ENCODE measurements at places on chromosomes 5 and 9.

GRCh38 chr9:69445251-69445650 lies 120.2 kb downstream of the ENTREP1 start:
- DNase-seq: no peak

GRCh38 chr5:38660194-38660668 lies 103.8 kb upstream of the LIFR start:
- DNase-seq: peak; percentile 95

GRCh38 chr5:168860503-168860902 lies 281.3 kb upstream of the PANK3 start:
- no peak for DNase-seq

GRCh38 chr5:173973616-173973969 lies 15.4 kb upstream of the C5orf47 start:
- DNase-seq: no peak

DNA sequence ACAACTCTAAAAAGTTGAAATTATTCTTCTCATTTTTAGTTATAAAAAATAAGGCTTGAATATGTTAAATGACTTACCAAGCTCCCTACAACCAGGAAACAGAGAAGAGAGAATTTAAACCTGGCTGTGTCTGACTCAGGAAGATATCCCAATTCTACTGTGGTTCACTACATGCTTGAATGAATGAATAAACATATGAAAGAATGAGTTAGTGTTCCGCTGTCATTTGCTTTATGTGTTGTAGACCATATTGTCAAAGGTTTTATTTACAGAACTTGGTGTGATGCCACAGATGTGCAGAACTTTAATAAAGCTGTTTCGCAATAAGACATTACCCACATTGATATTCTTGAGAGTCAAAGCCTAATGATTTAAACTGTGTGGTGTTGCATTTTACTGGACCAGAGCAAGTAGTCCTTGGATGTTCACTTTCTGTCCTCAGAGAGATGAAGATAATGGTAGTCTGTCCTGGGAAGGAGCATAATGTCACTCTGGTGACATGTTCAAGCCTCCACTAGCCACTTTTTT lies 313.2 kb downstream of the TRIM32 start:
- DNase-seq: no peak

DNA sequence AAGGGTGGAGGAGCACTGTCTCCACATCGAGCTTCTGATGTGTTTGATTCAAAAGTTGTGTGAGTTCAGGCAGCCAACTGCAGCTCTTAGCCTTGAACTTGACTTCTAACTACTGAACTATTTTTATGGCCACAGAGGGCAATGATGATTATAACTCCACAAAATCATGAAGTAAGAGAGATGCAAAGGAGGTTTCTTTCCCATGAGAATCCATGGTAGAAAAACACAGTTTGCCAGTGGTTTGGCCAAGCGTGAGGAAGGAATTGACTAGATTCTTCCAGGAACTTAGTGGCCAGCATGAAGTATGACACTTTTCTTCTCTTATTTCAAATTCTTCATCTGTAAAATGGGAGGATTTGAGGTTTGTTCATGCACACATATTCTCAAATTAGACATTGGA lies 43.2 kb downstream of the PAPPA start:
- DNase-seq: no peak

GRCh38 chr5:176319827-176320554 lies 41.6 kb downstream of the KIAA1191 start:
- DNase-seq: no peak

DNA sequence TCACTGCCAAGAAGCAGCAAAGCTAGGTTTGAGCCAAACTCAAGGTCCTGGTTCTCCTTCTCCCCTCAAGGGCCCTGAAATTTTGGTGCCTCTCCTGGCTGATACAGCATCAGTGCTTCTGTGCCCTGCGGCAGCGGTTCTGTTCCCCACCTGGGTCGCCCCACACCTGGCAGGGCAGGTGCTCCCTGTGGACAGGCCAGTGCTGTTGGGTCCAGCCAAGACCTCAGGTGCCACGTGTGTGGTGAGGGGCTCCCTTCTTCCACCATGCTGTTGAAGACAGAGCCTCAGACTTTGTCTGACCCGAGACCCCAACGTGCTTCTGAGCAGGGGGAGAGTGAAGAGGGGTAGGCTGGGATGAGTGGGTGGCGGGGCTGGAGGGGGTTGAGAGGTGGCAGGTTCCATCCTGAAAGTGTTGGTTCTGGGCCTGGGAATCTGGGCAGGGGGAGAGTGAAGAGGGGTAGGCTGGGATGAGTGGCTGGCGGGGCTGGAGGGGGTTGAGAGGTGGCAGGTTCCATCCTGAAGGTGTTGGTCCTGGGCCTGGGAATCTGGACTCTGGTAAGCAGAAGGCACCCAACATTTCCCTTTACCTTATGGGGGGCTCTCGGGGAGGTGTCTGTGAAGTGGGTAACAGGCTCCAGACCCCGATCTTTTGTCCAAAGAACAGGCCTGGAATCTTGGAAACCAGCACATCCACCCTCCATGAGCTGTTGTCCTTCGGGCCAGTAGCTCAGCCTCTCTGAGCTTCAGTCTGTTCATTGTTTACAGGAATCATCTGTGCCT lies 2.3 kb downstream of the PLEKHG4B start:
- no peak for DNase-seq

GRCh38 chr9:77475641-77476473 lies 172.3 kb downstream of the GNA14 start:
- no peak for DNase-seq

GRCh38 chr5:176508603-176509002 lies 28.6 kb downstream of the RNF44 start:
- no peak for DNase-seq

GRCh38 chr5:115431116-115431515 lies 113.5 kb downstream of the FEM1C start:
- DNase-seq: no peak

- no peak for DNase-seq
Measured at GRCh38 chr5:26538226-26538625, 500.2 kb downstream of the CDH9 start.

- no peak for DNase-seq
Measured at GRCh38 chr9:33620738-33621439, 96.8 kb downstream of the ANKRD18B start.

- peak; percentile 37 for DNase-seq
Measured at GRCh38 chr5:83265318-83265717, 188.0 kb downstream of the XRCC4 start.

DNA sequence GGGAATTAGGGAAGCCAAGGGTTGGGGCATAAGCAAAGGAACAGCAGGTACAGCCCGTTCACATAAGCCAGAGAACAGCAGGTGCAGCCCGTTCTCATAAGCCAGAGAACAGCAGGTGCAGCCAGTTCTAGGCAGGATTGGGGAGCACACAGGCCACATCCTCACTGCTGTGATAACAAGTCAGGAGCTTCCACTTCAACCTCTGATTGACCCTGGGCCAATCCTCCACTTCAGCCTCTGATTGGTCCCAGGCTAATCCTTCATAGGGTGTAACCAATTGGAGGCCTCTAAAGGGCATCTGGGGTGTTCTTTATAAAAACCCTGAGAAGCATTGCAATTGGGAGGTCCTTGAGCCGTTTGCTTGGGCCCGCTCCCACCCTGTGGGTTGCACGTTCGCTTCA lies 27.5 kb downstream of the CEL start:
- DNase-seq: no peak

DNA sequence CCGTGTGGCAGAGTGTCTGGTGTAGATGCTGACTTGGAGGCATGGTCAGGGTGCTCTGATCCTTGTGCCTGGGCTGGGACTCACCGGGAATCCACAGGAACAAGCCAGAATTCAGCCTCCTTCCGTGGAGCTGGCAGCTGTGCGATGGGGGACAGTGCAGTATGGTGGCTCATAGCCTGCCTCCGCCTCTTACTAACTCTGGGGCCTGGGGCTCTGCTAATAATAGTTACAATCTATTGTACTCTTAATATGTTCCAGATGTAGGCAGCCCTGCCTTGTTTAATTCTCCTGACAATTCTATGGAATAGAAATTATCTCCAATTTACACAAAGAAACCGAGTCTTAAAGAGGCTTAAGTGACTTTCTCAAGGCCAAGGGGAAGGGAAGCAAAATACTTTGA lies 77.6 kb downstream of the PCDH1 start:
- DNase-seq: no peak

GRCh38 chr5:40738502-40738901 lies 17.3 kb downstream of the TTC33 start:
- DNase-seq: no peak

DNA sequence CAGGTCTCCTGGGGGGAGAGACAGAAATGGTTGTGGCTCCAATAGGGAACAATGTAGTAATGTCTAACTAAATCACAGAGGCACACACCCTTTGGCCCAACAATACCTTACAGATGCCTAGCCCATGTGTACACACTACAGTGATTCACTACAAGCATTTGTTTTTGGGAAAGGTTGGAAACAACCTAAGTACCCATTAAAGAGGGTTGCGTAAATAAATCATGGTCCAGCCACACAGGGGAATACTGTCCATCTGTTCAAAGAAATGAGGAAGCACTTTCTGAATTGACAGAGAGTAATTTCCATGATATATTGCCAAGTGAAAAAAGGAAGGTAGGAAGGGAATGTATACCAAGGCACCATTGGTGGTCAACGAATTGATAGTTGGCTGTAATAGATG lies 22.0 kb upstream of the GTF3C5 start:
- no peak for DNase-seq

DNA sequence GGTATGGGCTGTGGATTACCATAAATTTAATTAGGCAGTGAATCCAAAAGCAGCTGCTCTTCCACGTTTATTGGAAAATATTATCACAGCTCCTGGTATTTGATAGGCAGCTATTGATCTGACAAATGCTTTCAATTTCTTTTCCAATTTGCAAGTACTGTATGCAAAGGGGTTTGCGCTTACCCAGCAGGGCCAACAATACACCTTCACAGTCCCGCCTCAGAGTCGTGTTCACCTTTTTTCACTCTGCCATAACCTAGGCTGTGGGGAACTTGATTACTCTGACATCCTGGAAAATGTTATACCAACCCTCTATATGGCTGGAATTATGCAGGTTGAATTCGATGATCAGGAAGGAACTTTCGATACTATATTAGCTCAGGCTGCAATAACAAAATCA lies 32.3 kb upstream of the TENT4A start:
- no peak for DNase-seq

DNA sequence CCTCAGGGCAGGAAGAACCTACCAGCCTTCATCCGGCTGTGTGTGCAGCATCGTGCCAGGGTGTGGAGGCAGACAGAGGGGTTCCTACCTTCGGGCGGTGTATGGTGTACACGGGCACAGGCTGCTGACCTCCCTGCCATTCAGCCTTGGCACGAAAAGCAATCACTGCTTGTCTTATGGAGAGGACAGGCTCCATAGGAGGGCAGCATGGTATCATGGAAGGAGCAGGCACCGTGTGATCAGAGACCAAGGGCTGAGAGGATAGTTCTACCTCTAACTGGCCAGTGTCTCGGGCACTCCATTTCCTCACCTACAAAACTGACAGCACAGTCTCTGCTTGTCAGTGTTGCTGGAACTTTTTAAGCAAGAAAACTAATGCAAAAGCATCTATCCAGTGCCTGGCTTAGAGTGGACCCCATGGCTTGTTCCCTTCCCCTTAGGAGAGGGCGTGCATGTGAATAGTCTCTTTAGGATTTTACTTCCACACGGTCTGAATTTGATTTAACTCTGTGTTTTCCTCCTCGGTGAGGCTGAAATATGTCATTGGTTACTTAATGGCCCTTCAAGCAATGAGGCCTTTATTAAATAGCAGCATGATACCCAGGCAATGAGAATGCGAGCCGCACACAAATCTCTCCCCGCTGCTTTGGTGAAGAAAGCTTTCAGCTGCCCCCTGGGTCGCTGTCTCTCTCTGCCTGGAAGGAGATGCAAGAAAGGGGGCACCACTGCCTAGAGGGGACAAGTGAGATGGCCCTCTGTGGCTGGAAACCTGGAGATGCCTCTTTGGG lies 22.2 kb downstream of the TTLL11 start:
- no peak for DNase-seq

DNA sequence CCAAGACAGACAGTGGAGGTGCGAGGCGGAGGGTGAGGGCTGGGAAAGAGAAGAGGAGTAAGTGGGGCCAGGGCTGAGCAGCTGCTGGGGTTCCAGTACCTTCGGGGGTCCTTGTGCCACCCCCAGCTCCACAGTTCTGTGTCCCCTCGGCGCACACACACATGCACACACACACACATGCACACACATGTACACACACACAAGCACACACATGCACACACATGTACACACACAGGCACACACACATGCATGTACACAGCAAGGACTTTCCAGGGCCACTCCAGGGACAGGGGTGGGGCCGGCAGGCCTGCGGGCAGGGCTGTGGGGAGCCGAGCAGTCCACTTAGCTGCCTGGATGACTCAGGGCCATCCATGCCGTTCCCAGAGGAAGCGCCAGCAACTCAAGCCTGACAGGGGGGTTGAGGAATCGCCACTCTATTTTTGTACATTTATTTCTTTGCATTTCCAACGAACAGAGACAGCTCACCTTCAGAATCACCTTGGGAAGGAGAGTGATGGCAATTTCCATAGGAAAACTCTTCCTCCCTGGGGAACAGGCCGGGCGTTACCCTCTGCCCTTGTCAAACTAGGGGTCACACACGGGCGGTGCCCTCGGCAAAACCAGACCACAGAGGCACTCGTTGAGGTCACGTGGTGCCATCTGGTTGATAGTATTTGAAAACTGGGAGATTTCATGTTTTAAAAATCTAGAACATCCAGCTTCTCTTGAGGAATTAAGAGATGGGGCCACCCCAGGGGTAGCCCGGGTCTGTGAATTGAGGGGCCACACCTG lies 135.7 kb downstream of the ADAMTS2 start:
- no peak for DNase-seq

- DNase-seq: no peak
Measured at GRCh38 chr9:4417578-4418325, 72.5 kb upstream of the SLC1A1 start.

DNA sequence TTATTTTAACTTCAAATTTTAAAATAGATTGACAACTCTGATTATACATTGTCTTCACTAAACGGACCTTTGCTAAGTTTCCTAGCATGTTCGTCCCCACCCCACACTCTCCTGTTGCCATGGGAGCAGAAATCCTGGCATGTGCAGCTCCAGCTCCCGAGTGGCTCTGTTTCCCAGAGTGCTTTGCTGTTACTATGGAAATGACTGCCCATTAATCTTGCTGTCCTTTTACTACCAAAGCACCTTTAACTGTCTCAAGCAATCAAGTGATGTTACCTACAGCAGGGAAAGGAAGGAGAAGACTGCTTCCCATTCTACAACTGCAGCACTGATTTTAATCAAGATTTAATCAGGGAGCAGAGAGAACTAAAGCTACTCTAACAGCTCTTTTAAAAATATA lies 212.0 kb upstream of the KIF2A start:
- peak; percentile 10 for DNase-seq

DNA sequence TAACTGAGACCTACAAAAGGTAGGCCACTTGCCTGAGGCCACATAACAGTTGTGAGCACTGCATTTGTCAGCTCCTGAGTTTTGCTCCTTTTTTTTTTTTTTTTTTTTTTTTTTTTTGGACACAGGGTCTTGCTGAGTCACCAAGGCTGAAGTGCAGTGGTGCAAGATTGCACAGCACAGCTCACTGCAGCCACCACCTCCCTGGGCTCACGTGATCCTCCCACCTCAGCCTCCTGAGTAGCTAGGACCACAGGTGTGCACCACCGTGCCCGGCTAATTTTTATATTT lies 37.1 kb downstream of the LAMC3 start:
- no peak for DNase-seq

All from NCI-H1930 (cell line).